ENCODE measurements at places on chromosomes 1 and 21. TPM values are rescaled to one million over a fixed set of nuclear protein-coding genes. Genes with fewer than 3 reads are reported as not detected.

SIK1 gene
- total RNA-seq, result 22.1 TPM

CYP4A11 gene
- not detected for total RNA-seq

NUAK2 gene
- total RNA-seq, result 31.9 TPM

GPR3 gene
- 1.3 TPM for total RNA-seq

KIF26B gene
- total RNA-seq, result 5.7 TPM

PCP4 gene
- 1.2 TPM for total RNA-seq
